ENCODE measurements at places on chromosomes 7 and 10.

DNA sequence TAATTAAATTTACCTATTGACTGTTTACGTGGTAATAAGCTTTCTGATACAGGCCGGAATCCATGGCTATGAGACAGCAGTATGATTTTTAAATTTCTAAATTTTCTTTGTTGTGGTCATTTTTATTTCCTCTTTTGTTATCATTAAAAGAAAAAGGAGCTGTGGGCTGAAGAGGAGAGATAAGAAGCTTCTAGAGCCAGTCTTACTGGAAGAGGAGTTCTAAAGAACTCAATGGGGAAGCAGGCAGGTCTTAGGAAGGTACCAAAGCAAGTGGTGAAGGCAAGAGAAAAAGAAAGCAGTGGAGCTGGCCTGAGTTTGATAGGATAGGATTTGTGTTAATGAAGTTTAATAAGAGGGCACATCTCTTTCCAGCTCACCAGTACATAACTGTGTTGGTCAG is 1187.8 kb downstream of the CNTNAP2 start:
- no peak for DNase-seq

DNA sequence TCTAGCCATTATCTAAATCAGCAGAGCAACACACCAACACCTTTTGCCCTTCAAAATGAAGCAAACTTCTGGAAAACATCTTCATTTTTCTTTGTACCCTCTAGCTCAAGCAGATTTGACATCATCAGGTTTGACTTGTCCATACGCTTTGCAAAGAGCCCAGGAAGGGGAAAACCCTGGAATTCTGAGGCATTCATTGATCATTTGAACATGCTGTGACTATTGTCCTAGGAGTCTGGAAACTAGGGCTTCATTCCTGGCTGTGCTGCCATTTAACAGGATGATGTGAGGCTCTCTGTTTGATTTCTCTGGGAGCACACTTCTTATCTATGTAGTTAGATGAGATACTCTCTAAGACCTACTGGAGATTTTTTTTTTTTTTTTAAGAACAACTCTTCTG is 23.5 kb downstream of the GATA3 start:
- DNase-seq: no peak

- DNase-seq: no peak
Observed at GRCh38 chr10:132879408-132880127, 62.8 kb downstream of the CFAP46 start.

GRCh38 chr7:116738378-116738777 is 66.4 kb downstream of the MET start:
- no peak for DNase-seq

- DNase-seq: no peak
Observed at GRCh38 chr7:2102375-2102723, 130.4 kb downstream of the MAD1L1 start.

- DNase-seq: peak; percentile 58
Observed at GRCh38 chr7:141785706-141786552, 4.1 kb upstream of the TAS2R5 start.

GRCh38 chr7:50631639-50632038 is 66.4 kb upstream of the DDC start:
- DNase-seq: no peak

- DNase-seq: no peak
Observed at GRCh38 chr7:137937202-137937560, 64.7 kb downstream of the CREB3L2 start.

- no peak for DNase-seq
Observed at GRCh38 chr10:5557040-5557721, 32.4 kb downstream of the CALML3 start.

DNA sequence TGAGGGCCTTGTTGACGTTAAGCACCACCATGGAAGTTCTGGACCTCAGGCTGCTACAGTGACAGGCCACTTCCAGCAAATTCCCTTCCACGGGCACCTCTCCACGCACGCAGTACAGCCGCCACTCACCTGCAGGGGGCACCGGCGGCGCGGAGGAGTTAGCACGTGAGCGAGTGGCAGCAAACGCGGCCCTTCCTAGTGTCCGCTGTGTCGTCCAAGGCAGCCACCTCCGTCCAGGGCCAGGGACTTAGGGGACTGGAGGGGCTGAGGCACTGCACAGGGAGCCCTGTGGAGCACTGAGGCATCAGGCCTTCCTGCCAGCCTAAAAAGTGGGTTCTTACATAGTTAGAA is 164.4 kb downstream of the SVIL start:
- DNase-seq: no peak

GRCh38 chr7:69334701-69335100 is 263.6 kb upstream of the AUTS2 start:
- DNase-seq: no peak
